Left ventricle myocardium superior (tissue), 1 donor: ENCODE measurements at places on chromosomes 7 and 10.

DNA sequence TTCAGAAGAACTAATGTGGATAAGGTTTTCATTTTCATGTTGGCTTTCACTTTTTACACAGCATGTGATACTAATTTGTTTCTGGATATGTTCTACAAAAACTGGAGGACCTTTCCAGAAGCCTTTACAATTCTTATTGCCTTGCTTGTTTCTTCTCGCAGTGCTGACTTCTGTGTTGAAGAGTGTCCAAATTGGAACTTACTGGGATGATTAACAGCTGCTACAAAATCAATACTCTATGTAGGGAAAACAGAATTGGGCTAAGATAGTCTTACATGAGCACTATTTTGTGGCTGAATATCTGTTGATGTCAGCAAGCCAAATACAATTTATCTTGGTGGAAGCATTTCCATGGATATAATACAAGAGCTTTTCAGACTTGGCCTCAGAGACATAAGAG is 351.2 kb downstream of the DGKB start:
- no peak for DNase-seq

DNA sequence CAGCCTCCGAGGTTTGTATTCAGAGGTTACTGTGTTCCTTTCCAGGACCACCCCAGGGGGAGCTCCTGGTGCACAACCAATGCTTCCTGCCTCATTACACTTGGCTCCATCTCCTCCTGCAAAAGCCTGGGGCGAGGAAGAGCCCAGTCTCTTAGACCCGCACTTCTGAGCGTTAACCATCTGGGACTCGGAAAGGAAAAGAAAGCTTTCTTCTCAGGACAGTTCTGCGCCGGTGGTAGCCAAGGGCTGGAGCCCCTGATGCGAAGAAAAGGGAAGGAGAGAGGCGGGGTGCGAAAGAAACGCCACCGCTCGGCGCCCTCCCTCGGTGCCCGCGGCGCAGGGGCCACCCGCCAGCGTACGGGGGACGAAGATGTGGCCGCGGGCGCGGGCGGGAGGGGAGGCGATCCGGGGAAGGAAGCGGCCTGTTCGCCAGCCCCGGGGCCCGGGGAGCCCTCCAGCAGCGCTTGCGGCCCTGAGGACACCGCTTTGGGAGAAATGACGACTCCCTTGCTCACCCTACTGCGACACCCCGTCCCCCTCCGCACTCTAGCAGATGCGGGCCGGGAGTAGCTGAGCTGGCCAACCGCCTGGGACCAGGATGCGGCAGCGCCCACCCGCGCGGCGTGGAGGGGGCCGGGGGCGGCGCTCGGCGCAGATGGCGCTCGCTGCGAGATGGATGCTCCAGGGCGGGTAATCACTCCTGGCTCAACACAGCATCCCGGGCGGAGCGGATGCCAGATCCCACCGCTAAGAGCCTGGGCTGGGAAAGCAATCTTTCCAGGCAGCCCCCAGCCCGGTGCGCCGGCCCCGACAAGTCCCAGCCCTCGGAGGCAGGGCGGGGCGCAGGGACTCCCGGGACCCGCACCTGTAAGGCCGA is 1.3 kb downstream of the NRCAM start:
- peak; percentile 28 for DNase-seq

DNA sequence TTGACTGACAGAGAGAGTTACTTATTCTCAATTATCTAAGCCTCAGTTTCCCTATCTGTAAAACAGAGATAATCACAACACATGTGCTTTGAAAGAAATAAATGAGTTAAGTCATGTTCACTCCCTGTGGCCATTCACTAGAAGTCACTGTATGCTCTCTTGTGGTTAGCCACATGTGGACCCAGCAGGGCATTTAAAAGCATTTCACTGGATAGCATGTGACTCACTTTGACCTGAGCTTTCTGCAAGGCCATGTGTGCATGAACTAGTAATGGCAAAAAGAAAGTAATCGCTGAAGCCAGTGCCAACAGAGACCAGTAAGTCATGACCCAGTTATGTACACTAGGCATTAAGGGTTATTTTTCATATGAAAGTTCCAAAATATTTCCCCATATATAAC is 557.0 kb upstream of the IGFBP3 start:
- no peak for DNase-seq

- no peak for DNase-seq
Observed at GRCh38 chr7:74364061-74364460, 74.9 kb downstream of the CLIP2 start.

DNA sequence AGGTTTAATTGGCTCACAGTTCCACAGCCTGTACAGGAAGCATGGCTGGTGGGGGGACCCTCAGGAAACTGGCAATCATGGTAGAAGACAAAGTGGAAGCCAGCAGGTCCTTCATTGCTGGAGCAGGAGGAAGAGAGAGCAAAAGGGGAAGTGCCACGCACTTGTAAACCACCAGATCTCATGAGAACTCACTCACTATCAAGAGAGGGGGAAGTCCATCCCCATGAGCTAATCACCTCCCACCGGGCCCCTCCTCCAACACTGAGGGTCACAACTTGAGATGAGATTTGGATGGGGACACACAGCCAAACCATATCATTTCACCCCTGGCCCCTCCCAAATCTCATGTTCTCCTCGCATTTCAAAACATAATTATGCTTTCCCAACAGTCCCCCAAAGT is 171.9 kb upstream of the CACNA2D1 start:
- no peak for DNase-seq

DNA sequence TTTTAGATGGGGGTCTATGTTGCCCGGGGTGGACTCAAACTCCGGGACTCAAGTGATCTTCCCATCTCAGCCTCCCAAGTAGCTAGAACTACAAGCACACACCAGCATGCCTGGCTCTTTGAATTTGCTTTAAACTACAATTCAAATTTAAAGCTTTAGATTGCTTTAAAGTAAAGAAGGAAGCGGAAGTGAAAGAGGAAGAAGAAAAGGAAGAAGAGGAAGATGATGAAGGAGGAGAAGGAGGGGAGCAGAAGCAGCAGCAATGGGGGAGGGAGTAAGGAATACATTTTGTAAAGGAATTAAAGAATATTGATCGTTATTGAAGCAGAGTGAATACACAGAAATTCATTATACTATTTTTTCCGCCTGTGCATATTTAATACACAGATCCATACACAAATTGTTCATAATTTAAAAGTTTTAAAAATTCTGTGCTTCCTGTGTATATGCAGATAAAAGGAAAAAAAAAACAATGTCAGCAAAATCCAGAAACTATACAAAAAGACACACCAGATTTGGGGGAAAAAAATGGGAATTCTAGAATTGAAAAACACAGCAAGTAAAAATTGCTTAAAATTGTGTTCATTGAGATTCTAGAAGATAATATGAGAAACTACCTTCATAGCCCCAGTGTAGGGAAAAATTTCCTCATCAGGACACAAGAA is 60.8 kb upstream of the KCNMA1 start:
- no peak for DNase-seq

- DNase-seq = no peak
Observed at GRCh38 chr7:26489391-26489790, 197.7 kb downstream of the SNX10 start.

DNA sequence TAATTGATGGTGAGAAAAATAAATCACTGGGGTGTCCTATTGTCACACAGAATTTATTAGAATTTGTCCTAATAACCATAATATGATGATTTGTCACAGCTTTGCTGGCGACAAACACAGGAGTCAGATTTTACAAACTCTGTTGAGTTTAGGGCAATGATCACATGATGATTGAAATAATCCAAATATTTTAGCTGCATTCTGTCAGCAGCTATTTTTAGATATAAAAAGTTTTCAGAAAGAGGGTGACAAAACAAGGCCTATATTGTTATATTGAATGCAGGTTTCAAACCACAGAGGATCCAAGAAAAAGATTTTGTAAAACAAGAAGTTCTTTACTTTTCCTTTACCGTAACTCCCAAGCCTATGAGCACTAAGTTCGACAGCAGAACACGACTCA is 178.8 kb downstream of the ADAM12 start:
- DNase-seq = no peak

- no peak for DNase-seq
Observed at GRCh38 chr7:18450019-18450418, 45.5 kb upstream of the HDAC9 start.

GRCh38 chr10:90817128-90817889 is 40.5 kb downstream of the HTR7 start:
- no peak for DNase-seq

DNA sequence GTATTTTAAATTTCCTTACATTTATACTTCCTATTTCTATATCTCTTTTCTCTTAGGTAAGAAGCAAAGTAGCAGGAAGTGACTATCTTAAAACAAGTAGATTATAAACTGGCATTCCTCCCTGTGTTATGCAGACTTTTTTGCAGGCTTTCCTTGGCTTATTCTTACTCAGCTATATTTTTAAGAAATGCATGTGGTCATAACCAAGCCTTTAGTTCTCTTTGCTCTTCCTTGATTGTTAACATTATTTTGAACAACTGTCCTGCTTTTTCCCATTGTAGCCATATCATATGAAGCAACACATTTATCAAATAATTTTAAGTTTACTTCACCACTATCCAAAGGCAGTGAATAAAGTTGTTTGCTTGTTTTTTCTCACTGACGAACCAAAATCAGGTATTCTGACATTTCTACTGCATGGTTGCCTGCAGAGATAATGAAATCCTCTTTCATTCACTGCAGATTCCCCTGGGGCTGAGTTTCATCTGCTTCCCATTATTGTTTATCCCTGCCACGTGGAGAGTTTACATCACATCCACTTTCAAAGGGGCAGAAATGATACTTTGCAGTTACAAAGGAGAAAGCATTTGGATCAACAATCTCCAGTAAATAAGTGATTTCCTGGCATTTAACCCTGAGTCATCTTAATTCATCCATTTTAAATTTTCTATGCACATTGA is 389.9 kb upstream of the SEMA3C start:
- DNase-seq = no peak

DNA sequence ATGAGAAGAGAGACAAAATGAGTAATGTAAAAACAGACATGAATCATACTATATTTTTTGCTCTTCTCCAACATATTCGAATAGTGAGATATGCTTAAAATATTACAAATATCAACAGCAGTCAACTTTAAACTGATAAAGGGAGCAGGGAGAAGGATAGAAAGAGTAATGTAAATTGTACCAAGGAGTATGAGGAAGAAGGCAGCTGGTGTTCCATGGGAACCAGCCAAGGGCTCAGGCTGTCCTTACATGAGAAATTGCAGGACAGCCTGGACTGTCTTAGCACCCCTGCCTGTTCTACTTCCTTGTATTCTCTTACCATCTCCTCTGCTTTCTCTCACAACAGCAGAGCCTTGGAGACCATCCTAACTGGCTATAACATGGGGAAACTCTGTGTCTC is 128.7 kb downstream of the TSPAN12 start:
- DNase-seq = no peak

DNA sequence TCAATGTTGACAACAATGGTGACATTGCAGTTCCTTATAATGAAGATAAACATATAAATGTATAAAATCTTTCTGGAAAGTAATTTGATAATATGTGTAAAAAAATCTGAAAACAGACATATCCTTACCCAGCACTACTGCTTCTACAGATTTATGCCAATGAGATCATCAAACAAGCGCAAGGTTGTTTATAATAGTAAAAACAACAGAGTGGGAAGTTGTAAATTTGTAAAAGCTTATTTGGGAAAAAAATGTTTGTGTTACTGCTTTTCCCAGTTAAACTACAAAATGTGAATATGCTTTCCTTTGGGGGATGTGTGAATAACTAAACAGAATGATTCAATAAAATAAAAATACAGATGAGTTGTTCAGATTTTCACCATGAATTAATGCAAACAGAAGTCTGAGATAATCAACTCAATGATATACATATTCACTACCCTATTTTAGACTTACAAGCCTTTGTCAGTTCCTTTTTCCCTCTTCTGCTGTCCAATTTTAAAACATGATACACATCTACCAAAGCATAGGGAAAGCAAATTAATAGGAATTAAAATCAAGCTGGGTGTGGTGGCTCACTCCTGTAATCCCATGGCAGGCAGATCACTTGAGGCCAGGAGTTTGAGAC is 82.1 kb downstream of the USP6NL start:
- DNase-seq = no peak

DNA sequence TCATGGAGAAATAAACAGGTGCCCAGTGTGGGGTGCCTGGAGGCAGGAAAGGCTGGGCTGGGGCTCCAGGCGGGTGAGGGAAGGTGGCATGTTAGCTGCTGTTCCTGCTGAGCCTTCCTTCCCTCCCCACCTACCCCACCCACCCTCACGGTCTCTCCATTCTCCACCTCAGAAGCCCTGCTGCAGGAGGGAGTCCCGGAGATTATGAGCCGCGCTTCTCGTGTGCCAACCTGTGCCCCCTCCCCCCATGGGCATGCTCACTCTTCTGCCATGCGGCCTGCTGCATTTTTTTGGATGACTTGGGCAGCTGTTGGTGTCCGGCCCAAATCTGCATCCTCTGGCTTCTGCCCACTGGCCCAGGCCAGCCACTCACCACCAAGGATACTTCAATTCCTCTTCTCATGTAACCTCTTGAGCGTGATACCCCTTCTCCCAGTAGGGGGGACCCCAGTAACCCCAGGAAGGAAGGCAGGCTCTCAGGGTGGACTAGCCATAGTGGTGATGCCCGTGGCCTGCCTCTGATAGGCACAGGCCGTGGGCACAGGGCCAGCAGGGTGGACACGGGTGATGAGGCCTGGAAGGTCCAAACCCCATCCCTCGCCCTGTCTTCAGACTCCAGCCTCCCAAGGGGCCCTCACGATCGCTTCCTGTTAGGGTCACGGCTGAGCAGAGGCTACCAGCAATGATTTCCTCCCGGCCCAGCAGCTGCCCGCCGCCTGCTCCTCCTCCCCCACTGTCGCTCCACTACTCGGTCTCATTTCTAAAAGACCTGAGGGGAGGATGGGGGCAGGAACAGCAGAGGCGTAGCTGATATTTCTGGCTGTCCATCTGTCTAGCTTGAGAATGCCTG is 27.8 kb downstream of the UNC5B start:
- peak; percentile 64 for DNase-seq
